ENCODE measurements at places on chromosomes 7 and 10. TPM values are rescaled to one million over a fixed set of nuclear protein-coding genes. Genes with fewer than 3 reads are reported as not detected.

- DNase-seq, result no peak
These were observed 45.9 kb upstream of the BET1 start for GRCh38 chr7:94050046-94050445.

- DNase-seq, result peak; percentile 78
These were observed 26.4 kb downstream of the PRF1 start for GRCh38 chr10:70575874-70576802.

GRCh38 chr7:84157171-84157570 lies 37.4 kb downstream of the SEMA3A start:
- DNase-seq, result no peak

The SKIDA1 gene
- polyA plus RNA-seq, result 4.6 TPM

The PLEKHS1 gene
- 0.23 TPM for polyA plus RNA-seq

All from left lung (tissue), 14 donors.